Right hindlimb (tissue), 1 donor: ENCODE measurements at places on chromosomes 2 and 18.
A peak's percentile ranks its signal among the peaks of the same experiment; 100 is the strongest.

DNA sequence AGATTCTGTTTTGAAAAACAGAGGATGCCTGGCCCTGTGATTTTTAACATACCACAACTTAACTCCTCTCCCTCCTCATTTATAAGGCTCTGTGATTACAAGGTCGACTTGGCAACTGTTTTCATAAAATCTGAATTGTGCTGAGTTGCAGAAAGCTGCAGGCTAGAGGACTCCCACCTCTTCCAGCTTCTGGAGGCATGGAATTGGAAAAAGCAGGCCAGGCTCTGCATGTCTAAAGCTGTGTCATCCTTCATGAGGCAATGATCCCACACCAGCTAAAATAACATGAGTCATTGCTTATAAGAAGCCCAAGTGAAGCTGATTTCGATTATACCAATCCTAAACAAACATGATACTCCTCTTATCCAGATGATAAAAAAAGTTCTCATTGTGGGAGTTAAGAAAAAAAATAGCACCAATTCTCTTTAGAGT lies 11.7 kb downstream of the ARHGAP28 start:
- peak; percentile 54 for DNase-seq

DNA sequence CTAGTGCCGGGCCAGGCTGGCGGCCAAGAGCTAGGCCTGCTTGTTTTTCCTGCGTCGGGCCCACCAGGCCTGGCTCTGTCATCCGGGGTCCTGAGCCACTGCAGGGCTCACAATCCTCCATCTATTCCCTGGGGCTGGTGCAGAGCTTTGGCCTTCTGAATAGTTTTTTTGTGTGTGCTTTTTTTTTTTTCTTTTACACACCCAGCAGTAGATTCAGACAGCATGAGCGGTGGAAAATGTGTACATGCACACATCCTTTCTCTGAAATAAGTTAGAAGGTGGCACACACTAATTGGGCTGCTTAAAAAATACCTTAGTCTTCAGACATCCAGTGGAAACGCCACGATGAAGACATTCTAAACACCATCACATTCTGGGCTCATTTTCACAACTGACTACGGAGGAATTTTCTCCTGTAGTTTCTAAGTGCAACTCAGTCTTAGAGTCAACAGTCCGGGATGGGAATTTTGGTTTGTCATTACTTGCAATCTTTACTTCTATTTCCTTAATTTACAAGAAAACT lies 6.1 kb downstream of the ZFP36L2 start:
- DNase-seq, result no peak

DNA sequence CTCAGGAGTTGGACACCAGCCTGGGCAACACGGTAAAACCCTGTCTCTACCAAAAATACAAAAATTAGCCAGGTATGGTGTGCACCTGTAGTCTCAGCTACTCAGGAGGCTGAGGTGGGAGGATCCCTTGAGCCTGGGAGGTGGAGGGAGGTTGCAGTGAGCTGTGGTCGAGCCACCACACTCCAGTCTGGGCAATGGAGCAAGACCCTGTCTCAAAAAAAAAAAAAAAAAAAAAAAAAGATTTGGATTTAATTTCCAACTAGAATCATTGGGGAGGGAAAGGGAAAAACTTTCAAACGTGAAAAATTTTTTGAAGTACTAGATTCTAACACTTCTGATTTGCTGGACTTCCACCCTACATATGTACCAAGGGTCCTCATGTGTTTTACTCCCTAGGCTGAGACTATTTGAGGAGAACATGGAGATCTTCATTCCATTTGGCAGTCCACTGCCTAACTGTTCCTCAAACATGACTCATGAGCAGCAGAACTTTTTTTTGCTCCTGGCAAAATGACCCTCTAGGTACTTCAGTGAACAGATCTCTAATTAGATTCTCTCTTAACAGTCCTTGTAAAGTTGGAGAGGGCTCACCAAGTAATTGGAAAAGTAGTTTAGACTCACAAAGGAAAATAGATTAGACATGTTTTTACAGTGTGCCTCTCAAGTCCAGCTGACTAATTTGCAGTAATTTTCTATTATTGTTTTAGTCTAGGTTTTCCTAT lies 267.6 kb downstream of the METTL4 start:
- DNase-seq, result no peak

DNA sequence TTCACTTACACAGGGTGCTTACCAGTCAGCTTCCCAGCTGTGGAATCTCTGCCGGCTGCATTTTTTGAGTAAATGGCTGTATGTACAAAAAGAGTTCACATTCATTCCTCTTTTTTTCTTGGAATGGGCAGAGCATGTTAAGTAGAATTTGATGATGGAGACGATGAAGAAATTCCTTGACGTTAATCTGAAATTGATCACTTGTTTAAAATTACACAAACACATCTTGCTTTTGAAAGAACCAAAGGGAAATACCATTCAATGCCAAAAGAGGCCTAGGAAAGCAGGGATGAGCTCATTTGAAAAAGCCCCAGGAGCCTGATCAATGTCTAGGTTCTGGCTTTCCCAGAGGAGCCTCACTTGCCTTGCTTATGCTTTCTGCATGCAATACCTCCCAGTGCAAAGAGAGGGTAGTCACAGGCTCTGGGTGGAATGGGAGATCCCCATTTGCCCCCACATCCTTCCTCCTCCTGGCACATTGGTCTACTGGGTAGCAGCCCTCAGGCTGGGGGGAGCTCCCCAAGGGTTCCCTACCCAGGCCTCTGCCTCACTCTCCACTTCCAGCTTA lies 12.3 kb upstream of the SMAD7 start:
- no peak for DNase-seq

- DNase-seq, result no peak
Observed at GRCh38 chr2:88159481-88159880, 10.7 kb upstream of the THNSL2 start.

DNA sequence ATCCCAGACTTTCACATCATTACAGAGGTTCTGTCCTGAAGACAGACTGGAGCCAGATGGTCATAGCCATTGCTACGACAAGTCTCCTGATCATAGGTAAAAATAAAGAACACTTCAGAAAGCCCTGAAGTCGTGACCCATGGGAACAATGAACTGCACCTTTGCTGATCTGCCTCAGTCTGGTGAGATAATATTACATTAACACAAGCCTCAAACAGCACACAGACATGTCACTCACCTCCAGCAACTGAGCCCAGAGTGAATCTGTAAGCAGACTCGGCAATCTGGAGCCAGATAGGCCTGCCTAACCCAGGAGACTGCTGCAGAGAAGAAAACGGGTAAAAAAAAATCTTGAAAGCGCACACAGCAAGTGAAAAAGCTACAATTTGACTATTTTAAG lies 79.2 kb downstream of the SLC25A12 start:
- no peak for DNase-seq

- no peak for DNase-seq
Observed at GRCh38 chr18:59132810-59133465, 6.7 kb upstream of the SEC11C start.

- DNase-seq, result no peak
Observed at GRCh38 chr18:45939236-45939635, 27.9 kb downstream of the EPG5 start.

DNA sequence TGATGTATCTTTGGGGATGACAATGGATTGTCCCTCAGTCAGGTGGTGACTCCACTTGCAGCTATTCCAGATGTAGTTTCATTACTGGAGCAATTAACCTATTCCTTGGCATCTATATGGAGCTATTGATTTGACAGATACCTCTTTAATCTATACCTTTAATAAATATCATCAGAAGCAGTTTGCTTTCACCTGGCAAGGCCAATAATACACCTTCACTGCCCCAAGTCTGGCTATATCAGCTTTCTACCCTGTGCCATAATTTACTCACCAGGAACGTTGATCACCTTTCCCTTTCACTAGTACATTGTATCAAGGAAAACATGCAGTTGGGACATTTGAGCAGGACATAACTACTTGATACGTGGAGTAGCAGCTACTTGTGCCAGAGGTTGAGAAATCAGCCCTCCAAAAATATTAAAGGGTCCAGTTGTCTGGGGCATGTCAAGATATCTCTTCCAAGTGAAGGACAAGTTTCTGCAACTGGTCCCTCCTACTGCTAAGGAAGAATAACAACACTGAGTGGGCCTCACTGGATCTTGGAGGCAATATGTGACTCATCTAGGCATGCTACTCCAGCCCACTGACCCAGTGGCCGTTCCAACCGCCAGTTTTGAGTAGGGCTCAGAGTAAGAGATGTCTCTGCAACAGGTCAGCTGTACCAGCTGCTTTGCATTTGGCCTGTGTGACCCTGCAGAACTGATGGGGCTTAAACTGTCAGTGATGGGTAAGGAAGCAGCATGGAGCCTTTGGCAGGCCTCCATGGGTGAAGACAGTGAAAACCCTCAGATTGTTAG lies 67.0 kb downstream of the PSMG2 start:
- no peak for DNase-seq

DNA sequence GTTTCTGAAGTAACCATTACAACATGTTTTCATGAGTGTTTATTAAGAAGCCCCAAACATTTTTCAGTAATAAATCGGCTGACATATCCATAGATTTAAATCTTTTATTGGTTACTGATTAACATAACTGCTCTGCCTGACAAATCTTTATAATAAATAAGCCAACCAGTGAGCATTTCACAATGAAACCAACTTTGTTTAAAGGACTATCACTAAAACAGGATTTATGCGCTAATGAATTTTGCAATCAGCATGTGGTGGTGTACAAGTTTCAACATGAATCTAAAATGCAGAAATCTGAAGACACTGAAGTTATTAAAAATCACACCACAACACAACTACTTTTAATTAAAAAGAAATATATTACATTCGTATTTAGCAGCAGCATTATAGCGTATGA lies 166.7 kb downstream of the MEIS1 start:
- DNase-seq, result no peak

DNA sequence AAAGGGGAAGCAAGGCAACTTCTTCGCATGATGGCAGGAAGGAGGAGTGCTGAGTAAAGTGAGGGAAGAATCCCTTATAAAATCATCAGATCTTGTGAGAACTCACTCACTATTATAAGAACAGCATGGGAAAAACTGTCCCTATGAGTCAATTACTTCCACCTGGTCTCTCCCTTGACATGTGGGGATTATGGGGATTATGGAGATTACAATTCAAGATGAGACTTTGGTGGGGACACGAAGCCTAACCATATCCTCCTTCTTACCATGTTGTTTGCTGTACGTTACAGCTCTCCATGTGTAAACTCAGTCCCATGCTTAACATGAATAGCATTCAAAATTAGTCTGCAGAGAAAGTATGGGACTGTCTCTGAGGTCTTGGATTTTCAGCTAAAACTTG lies 1096.8 kb upstream of the ACVR2A start:
- no peak for DNase-seq

GRCh38 chr18:58848685-58849084 lies 16.0 kb upstream of the ZNF532 start:
- no peak for DNase-seq

- DNase-seq, result no peak
Observed at GRCh38 chr2:172437419-172438341, 10.3 kb downstream of the ITGA6 start.

- DNase-seq, result peak; percentile 5
Observed at GRCh38 chr2:240601831-240602160, 15.3 kb downstream of the CAPN10 start.

GRCh38 chr18:79523736-79524180 lies 128.0 kb downstream of the NFATC1 start:
- DNase-seq, result peak; percentile 23

- DNase-seq, result no peak
Observed at GRCh38 chr2:101264360-101264939, 11.8 kb downstream of the CNOT11 start.

DNA sequence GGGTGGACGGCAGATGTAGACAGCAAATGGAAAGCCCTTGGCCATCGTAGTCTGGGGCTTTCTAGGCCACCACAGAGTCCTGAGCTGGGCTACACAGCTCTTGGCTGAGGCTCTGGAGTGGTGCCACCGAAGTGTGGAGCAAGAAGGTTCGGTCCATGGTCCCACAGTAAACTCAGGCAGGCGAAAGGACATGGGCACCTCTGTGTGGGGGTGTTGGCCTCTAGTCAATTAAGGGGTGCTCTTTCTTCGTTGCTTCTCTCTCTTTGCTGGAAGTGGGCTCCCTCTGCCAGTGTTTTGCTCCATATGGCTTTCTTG lies 34.7 kb upstream of the MRPL33 start:
- DNase-seq, result no peak

DNA sequence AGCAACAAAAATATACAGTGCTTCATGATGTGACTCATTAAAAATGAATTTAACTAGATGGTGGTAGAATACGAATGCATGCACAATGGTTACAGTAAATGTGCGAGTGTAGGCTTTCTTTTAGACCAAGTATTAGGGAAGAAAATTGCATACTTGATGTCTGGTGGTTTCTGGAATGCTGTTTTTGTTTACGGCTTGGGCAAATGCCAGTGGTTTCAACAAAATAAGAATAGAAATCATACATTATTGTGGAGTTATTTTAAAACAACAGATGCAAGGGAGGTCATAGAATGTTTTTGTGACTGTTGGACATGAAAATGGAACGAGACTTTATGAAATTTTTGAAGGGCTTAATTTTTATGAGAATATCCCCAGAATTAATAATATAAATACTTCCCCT lies 580.9 kb downstream of the PLCL1 start:
- DNase-seq, result no peak

- DNase-seq, result no peak
Observed at GRCh38 chr2:123502931-123503330, 522.2 kb upstream of the CNTNAP5 start.

GRCh38 chr2:211881449-211881848 lies 657.2 kb downstream of the ERBB4 start:
- no peak for DNase-seq

GRCh38 chr2:153584244-153584643 lies 105.7 kb upstream of the RPRM start:
- DNase-seq, result no peak

DNA sequence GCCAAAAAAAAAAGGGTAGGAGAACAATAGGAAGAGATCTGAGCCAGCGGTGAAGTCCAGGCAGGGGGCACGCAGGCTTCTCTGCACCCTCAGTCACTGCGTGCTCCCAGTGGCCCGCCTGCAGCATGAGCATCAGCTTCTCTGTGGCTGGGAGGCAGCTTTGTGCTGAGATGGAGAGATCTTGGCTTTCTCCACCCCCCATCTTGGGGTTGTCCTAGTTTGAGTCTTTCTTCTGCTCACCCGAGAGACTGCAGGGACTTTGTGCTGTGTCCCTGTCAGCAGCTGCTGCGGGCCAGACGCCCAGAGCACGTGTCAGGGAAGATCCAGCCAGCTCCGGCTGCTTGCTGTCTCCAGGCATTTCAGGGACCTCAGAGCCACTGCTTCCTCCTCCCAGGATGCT lies 20.3 kb downstream of the TRAPPC12 start:
- peak; percentile 79 for DNase-seq

- no peak for DNase-seq
Observed at GRCh38 chr2:170122883-170123547, 54.9 kb upstream of the MYO3B start.

- no peak for DNase-seq
Observed at GRCh38 chr2:221289846-221290245, 282.3 kb downstream of the EPHA4 start.

- DNase-seq, result no peak
Observed at GRCh38 chr18:71047882-71048281, 759.0 kb downstream of the SOCS6 start.
